ENCODE measurements at places on chromosomes 6 and 20. TPM values are rescaled to one million over a fixed set of nuclear protein-coding genes. Genes with fewer than 3 reads are reported as not detected.

- H3K36me3 ChIP-seq = peaks cover 11% of the 10 kb centered on the region
- no peaks in the 10 kb centered on the region for H3K27me3 ChIP-seq
- H3K27ac ChIP-seq = no peak overlapping the region
- peaks cover 3% of the 10 kb centered on the region for H3K4me1 ChIP-seq
- no peak for DNase-seq
Observed at GRCh38 chr20:4967752-4968477, 33.4 kb downstream of the SLC23A2 start.

- no peaks in the 10 kb centered on the region for H3K36me3 ChIP-seq
- no peak for DNase-seq
- H3K27me3 ChIP-seq = no peaks in the 10 kb centered on the region
- no peak overlapping the region for H3K4me3 ChIP-seq
Observed at GRCh38 chr6:40845553-40845952, 193.5 kb downstream of the UNC5CL start.

SAPCD1 gene
- total RNA-seq = 2.7 TPM

DNA sequence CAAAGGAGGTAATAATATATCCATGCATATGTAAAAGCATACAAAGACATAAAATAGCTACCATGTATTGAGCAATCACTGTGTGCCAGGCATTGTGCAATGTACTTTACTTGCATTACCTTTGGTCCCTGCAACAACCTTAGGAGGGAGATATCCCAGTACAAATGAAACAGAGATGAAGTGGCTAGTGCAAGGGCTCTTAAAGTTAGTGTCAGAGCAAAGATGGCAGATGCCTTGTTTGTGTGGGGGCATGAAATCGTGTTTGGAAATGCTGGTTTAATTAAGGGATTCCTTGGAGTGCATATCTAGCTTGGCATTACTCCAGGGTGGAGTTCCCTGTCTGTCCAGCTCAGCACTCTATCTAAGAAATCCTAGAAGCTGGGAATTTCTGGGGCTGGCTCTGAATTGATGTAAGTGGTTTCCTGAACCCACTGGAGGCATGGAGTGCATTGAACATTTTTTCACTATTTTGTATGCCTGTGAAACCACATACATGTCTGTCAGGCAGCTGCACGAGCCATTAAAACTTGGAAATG, 9.8 kb downstream of the PAQR8 start:
- peaks cover 14% of the 10 kb centered on the region for H3K36me3 ChIP-seq
- H3K27ac ChIP-seq = no peak overlapping the region
- DNase-seq = no peak
- peaks cover 77% of the 10 kb centered on the region for H3K4me1 ChIP-seq

LINC00237 gene
- not detected for total RNA-seq
